Fibroblast of upper back skin (primary cell): ENCODE measurements at places on chromosomes 6 and 20.

- peak; percentile 5 for DNase-seq
Measured at GRCh38 chr6:71239694-71240093, 48.9 kb upstream of the OGFRL1 start.

DNA sequence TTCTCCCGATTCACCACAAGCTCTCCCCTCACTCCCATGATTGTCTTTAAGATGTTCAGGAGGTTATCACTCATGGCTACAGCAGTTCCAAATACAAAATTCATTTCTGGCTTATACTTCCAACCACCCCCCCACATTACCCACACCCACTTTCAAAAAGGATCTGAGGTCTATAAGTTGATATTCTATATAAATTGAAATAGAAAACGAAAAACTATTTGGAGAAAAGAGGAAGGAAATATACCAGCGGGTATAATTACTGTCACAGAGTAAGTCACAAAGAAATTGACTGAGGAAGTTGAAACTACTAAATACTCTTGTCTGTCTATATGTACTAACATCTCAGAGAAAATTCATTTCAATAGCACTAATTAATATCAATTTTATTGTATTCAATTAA, 112.7 kb upstream of the TNFAIP3 start:
- no peak for DNase-seq

- DNase-seq = no peak
Measured at GRCh38 chr20:37457921-37458320, 63.1 kb upstream of the NNAT start.

DNA sequence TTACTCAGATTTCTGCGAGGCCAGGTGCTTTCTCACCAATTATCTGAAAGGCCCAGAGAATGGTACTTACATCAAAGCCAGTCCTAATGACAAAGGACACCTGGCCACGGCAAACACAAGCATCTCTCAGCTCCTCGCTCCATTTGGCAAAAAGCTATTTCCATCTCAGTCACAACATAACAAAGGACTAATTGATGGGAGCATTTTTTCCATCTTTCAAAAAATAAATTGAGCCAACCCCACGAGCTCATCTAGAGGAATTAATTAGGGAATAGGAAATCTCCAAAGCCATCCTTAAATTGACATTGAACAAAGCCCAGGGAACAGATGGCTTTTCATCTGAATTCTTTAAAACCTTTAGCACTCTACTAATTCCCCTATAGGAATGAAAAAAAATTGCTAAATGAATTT, 236.7 kb downstream of the HAO1 start:
- no peak for DNase-seq

DNA sequence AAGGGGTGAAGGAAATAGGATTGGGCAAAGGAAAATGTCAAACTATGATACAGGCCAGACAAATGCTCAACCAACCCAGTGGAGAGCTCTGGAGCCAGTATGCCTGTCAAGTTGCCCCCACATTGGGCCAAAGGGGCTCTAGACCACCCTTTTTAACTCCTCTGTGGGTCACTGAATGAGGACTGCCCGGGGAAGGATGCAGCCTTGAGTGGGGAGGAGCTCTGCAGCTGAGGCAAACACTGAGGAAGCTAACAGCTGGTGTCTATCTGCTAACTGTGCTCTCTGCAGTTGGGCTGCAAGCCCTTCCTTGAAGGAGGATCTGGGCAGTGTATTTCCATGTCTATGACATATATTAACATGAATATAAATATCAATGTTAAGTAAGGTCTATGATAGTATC, 98.4 kb upstream of the PRSS16 start:
- DNase-seq = no peak

GRCh38 chr6:101181006-101181405, 212.5 kb upstream of the GRIK2 start:
- DNase-seq = no peak

DNA sequence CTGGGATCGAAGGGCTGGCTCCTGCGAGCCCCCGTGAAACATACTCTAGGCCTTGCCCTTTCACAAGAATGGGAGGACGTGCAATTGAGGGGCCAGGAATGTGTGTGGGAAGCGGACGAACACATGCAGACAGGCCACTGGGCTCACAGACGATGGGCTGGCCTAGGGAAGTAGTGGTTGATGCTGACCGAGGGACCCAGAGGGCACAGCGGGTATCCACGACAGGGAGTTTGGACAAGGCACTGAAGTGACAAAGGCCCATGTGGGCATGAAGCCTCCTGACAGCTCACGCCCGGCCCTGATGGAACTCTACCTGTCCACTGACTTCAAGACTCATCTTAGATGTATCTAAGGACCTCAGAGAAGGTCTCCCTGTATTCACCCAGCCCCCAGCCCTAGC, 52.2 kb downstream of the MYH7B start:
- no peak for DNase-seq

GRCh38 chr6:105272786-105273185, 93.0 kb upstream of the POPDC3 start:
- DNase-seq = no peak

DNA sequence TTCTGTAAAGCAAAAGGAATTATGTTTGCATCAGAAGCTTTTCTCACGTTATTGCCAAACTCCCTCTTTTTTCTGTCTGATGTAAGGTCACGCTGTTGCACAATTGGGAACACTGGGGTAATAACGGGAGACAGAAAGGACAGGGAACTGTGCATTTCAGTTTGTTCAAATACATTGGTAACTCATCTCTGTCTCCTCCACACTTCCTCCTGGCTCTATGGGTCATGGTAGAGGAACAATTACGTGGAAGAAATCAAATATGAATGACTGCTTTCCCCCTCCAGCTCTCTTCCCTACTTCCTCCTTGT, 132.2 kb upstream of the TNFAIP3 start:
- no peak for DNase-seq

DNA sequence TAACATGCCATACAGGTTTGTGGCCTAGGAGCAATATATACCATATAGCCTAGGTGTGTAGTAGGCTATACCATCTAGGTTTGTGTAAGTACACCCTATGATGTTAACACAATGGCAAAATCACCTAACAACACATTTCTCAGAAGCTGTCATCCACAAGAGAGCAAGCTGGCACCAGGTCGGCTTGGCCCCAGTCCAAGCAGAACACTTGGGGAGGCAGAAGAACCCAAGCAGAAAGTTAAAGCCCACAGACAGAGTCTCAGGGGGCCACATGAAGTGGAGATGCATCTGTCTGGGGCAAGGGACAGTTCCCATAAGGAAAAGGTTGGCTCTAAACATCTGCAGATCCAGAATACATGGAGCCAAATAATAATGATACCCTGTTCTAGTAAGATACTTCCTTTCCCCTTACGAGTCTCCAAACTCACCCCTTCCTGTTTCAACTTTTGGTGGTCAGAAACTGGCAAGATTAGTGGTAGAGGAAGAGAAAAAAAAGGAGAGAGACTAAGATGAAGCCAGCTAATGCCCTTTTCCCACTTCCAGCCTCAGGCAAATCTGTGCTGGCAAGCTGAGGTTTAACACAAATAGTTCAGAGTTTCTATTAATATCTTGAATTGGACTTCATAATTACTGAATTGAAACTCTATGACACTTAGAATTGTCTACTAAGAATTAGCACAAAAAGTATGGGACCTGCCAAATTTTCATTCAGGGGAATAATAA, 29.5 kb downstream of the TCF21 start:
- DNase-seq = no peak

DNA sequence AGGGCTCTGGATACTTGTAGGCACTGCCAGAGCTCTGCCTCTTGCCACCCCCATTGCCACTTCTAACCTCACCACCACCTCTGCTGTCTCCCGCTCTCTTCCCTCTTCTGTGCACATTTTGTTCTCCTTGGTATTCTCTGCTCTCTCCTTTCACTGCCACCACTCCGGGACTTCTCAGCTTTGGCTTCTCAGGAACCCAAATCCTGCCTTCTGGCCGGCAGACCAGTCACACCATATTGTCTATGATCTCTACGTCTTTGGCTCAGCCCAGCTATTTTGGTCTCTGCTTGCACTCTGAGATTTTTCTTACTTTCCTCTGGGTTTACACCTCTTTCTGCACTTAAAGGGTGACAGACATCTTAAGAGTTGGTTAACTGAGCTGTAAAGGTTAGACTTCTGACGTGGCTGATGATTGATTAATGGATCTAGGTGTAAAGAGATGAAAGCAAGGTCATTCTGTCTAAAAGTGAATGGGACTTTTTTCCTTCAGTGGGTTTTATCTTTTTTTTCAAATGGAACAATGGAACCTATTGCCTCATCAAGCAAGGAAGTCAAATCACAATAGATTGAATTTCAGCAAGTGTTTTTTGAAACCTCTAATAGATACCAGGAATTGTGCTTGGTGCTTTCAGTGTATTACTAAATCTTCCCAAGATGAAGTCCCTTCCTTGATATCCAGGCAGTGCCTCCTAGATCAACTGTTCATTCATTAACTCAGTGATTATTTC, 13.8 kb downstream of the MMP24 start:
- DNase-seq = no peak

DNA sequence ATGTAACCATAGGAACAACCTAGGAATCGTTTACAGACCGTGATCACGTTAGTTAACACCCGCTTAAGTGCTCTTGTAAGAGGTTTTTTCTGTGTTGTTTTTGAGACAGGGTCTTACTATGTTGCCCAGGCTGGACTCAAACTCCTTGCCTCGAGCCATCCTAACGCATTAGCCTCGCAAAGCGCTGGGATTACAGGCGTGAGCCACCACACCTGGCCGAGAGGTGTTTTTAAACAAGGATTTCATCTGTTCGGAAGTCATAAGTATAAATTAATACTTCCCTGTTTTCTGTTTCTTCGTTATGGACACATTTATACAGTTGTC, 727 bp downstream of the MRS2 start:
- no peak for DNase-seq

DNA sequence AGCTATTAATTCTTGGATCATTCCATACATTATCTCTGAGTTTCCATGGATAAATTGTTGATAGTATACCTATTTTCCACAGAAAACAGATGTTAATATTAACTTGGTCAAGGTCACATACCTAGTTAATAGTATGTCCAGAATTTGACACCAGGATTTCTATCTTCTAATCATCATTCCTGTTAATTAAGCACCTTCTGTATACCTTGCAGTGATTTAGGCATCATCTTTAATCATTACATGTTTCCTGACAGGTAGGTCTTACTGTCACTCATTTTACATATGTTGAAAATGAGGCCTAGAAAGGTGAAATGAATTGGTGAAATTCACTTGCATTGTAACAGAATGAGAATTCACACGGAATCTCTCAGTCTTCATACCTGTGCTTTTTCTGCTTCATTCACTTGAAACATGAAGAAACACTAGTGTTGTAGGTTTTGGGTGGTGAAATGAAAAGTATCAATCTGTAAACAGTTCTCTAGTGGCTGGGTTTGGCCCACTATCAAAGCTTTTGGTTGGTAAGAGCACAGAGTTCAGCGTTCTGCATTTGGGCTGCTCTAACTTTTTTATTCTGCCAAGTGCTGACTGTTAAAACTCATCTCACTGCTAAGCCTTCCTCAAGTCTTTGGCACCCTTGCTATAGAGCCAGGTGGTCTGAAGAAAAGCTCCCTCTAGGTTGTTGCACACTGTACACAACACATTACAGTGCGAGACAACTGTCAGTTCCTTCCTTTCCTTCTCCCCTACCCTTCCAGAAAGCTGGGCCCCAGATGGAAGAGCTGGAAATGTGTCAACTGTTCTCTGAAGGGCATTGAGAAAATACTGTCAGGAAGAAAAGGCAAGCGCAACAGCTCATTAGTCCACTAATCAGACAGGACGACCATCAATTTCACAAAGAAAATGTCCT, 57.8 kb upstream of the C20orf144 start:
- no peak for DNase-seq

- no peak for DNase-seq
Measured at GRCh38 chr20:57478176-57478575, 46.8 kb downstream of the CTCFL start.

GRCh38 chr6:99822741-99823512, 171.1 kb downstream of the MCHR2 start:
- DNase-seq = peak; percentile 44

GRCh38 chr20:4844751-4845465, 123.2 kb downstream of the PRND start:
- no peak for DNase-seq

- DNase-seq = no peak
Measured at GRCh38 chr6:88512951-88513350, 346.8 kb upstream of the CNR1 start.

DNA sequence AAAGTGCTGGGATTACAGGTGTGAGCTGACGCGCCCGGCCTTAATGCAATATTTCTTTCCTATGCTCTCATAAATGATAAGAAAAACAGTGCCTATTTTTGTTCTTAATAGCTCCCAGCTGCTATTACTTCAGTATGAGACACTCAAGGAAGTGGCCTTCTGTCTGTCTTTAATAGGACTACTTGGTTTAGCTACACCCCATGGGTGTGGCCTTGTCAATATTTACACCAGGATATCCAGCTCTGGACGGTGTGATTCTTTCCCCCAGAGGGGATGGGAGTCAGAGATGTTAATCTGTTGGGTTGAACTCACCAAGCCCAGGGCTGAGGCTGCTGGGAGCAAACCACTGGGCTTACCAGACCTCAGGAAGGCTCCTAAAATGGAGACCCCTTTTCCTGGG, 134.2 kb downstream of the CEP57L1 start:
- DNase-seq = no peak

DNA sequence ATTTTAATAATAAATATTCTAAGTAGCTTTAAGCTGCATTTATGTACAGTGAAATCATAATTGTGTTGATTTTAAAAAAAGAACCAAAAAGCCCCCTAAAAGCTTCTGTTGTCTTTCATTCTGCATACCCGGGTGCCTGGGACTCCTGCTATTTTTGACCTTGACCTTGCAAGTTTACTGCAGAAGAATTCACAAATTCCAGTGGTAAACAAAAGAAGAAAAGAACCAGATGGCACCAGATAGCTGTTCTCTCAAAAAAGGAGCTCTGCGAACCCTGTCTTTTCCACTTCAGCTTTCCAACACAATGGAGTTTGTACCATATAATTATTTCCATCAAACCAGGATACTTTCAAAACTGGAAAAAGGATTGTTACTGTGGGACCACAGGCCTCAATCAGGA, 363.3 kb downstream of the SMOC2 start:
- no peak for DNase-seq

GRCh38 chr6:127737009-127737486, 160.1 kb downstream of the C6orf58 start:
- DNase-seq = peak; percentile 74

GRCh38 chr6:138864343-138864890, 68.5 kb downstream of the ECT2L start:
- no peak for DNase-seq

- no peak for DNase-seq
Measured at GRCh38 chr6:62445521-62445920, 159.5 kb upstream of the KHDRBS2 start.

DNA sequence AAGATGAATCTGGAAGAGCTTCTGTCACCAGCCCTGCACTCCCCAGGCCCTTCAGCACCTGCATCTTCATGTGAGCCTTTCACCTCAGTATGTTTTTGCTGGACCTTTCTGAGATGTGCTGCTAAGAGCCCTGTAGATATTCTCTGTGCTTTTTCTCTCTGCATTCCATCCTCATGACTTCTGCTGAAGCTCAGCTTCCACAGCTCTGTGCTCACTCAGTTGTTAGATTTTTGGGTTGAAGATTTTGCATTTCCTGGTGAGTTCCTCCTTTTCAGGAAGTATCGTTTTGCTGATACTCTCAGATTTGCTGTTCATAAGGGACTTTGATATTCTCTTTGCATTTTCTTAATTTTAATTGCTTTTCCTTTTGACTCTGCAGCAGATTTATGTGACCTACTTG, 18.3 kb downstream of the KIAA1586 start:
- DNase-seq = peak; percentile 40

- peak; percentile 53 for DNase-seq
Measured at GRCh38 chr6:41878961-41879405, 16.2 kb downstream of the USP49 start.
